ENCODE measurements at places on chromosomes 3 and 15.

GRCh38 chr15:64180235-64180824 is 17.5 kb upstream of the PPIB start:
- H3K27me3 ChIP-seq: no peaks in the 10 kb centered on the region
- DNase-seq: no peak
- H3K4me1 ChIP-seq: no peaks in the 10 kb centered on the region
- H3K27ac ChIP-seq: no peak overlapping the region
- no peak overlapping the region for H3K4me3 ChIP-seq

GRCh38 chr15:77986891-77987764 is 90.4 kb downstream of the TBC1D2B start:
- H3K27ac ChIP-seq: no peak overlapping the region
- H3K4me1 ChIP-seq: peaks cover 64% of the 10 kb centered on the region
- no peak for DNase-seq

GRCh38 chr15:48803877-48804276 is 7.0 kb downstream of the CEP152 start:
- peaks cover 4% of the 10 kb centered on the region for H3K4me1 ChIP-seq
- no peak overlapping the region for H3K4me3 ChIP-seq
- no peak overlapping the region for H3K27ac ChIP-seq

DNA sequence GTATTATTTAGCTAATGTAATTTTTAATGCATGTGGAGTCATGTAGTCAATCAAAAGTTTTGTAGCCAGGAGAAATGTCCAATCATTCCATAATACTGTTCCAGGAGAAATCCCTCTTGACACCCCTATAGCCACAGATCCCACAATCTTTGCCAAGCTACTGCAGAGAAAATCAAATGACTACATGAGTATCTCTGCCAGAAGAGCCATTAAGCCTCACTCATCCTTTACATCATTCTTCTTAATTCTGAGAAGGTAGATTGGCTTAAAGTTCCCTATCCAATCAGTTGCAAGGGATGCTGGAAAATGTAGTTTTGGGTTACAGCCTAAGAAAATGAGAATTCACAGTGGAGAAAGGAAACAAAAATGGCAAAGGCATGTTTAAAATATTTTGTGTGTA is 502.1 kb downstream of the ZBBX start:
- H3K27ac ChIP-seq: no peak overlapping the region
- peak; percentile 55 for DNase-seq
- H3K36me3 ChIP-seq: no peaks in the 10 kb centered on the region
